ENCODE measurements at places on chromosomes 6 and 20.

GRCh38 chr20:32789896-32790750 lies 27.9 kb downstream of the DNMT3B start:
- peak; percentile 57 for DNase-seq

GRCh38 chr6:8578006-8578405 lies 142.7 kb upstream of the SLC35B3 start:
- no peak for DNase-seq

DNA sequence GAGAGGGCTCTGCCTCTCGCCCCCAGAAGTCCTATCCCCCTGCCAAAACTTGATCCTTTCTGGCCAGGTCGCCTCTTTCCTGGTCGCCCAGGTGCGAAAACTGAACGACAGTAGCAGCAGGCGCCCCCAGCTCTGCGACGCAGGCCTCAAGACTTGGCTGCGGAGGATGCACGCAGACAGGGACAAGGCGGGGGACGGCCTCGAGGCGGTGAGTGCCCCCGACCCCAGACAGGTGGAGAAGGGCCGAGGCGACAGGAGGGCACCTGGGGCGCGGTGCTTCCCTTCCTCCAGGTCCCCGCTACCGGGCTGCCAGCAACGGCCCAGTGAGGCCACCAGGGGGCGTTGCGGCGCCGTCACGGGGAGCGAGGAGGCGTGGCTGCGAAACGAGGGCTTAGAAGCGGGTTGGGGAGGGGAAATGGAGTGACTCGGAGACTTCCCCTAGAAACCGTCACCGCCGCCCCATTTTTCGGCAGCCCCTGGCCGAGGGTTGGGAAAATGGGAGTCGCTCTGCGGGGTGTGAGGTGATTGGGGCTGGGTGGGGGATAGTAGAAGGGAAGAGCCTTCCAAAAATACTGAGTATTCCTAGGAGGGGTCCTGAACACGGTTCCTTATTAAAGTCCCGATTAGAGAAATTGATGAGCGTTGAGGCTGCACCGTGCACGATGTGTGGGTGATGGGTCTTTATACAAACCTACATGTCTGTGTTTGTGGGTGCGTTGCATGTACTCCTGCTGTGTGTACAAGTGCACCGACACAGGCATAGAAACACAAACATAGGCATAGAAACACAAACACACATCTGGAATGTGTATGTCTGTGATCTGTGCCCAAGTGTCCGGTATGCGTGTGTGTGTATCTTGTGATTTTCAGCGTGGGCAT lies 44.6 kb downstream of the ARHGAP40 start:
- peak; percentile 87 for DNase-seq

DNA sequence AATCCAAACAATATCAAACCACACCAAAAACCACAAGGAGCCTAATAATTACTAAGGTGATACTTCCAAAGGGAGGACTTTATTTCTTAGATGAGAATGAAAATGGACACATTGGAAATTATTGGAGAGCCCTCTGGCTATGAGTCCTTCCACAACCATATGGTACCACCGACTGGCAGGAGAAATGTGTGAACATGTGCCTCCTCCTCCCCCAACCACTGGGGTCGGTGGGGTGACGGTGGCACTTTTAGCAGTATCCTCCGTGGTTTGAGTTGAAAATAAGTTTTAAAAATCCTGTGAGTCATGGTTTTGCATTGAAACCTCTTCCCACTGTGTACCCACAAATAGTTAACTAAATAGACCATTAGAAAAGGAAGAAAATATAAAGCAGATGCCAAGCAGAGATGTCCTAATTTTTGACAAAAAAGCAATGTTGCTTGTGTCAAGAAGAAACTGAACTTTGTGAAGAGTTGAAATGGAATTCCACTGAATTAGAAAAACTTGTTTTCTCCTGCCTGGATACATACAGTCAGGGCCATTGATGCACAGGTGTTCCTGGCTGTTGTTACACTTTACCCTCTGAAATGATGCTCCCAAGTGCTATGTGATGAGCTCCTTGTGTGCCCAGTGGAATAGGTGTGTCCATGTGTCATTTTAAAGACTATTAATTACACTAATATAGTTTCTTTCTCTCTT lies 3.2 kb downstream of the EDN1 start:
- no peak for DNase-seq

DNA sequence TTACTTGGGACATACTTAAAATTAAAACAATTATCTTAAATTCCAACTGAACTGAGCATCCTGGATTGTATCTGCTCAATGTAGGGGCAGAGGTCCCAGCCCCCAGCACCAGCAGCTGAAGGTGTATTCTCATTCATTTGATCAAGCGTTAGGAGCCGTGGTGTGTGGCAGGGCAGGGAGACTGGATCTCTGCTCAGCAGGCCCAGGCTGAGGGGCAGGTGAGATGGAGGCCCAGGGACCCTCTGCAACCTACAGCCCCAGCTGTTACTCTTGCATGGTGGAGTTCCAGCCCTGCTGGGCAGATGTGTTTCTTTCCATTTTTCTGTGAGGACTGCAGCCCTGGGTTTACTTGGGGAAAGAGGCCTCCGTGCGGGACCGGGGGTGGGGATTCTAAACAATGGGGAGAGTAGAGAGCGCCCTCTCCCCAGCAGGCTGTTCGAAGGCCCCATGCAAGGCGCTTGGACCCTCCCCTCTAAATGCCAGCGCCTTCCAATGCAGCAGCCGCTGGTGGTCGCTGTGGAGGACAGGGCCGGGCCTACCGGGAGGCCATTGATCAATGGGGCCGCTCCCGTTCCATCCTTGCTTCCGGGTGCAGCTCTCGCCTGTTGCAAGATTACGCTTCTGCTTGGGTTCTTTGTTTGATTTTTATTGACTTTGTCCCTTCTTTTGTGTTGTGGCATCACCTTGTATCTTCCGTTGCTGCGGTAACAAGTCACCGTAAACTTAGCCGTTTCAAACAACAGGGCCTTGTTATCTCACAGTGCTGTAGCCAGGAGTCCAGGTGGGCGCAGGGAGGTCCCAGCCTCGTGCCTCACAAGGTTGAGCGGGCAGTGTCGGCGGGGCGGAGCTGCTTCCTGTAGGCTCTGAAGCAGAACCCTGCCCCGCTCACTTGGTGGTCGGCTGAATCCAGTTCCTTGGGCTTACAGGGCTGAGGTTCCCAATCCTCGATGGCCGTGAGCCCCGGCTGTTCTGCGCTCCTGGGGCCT lies 134.8 kb upstream of the PHACTR3 start:
- DNase-seq, result no peak

- no peak for DNase-seq
These were observed 249.5 kb downstream of the SOX4 start for GRCh38 chr6:21842875-21843645.

- DNase-seq, result no peak
These were observed 4.0 kb upstream of the UBD start for GRCh38 chr6:29563435-29563965.

DNA sequence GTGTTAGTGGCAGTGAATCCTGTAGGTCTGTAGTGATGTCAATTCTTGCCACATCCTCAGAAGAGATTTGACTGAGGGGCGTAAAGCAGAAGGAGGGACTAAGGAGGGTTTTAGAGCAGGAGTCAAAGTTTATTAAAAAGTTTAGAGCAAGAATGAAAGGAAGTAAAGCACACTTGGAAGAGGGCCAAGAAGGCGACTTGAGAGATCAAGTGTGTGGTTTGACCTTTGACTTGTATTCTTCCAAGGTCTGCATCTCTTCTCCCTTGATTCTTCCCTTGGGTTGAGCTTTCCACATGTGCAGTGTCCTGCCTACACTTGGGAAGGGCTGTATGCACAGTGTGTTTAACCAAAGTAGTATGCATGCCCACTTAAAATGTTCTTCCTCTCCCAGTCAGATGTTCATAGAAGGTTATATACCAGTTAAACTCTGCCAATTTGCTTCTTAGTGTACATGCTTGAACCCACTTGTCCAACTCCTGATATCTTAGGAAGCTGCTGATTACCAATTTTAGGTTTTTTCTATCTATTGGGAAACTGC lies 627.6 kb downstream of the MMUT start:
- no peak for DNase-seq

DNA sequence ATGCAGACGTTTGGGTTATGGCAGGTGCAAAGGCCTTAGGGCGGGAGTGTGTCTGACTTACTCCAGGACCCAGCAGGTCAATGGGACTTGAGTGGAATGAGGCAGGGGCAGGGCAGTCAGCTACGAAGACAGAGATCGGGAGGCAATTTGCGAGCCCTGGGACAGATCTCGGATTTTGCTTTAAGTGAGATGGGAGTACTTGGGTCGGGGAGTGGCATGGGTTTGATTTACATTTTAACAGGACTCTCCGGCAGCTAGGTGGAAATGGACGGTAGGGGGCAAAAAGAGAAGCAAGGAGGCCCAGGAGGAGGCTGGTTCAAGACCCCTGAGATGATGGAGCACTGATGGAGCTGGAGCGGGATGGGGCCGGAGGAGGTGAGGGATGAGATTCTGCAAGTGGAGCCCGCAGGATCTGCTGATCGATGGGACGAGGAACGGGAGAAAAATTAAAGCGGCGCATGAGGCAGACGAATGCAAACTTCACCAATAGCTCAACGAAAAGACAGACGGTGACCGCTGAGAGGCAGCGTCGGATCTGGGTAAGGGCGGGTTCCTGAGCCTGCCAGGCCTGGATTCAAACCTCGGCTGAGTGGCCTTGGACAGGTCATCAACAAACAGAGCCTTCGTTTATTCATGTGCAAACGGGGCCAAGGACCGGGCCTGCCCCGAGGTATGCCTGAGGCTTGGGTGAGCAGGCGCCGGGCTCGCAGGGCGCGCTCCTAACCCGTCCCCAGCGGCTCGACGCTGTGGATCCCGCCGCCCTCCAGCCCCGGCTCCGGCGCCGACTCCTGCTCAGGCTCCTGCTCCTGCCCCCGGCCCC lies 756 bp upstream of the RBCK1 start:
- peak; percentile 79 for DNase-seq

DNA sequence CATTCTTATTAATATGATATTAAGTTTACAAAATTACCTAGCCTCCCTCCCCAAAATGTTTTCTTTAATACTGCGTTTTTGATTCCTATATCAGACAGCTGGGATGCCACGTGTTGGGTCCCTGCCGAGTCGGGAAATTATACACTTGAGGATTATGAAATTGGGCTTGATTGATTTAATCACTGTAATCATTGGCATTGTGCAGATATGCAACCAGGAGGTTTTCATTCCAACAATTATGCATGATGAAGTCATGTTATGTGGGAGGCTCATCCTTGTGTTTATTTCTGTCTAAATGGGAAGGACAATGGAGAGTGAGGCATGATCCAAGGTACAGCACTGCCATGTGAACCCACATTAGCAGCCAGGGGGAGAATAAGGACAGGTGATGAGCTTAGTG lies 30.6 kb upstream of the RIPOR2 start:
- no peak for DNase-seq

DNA sequence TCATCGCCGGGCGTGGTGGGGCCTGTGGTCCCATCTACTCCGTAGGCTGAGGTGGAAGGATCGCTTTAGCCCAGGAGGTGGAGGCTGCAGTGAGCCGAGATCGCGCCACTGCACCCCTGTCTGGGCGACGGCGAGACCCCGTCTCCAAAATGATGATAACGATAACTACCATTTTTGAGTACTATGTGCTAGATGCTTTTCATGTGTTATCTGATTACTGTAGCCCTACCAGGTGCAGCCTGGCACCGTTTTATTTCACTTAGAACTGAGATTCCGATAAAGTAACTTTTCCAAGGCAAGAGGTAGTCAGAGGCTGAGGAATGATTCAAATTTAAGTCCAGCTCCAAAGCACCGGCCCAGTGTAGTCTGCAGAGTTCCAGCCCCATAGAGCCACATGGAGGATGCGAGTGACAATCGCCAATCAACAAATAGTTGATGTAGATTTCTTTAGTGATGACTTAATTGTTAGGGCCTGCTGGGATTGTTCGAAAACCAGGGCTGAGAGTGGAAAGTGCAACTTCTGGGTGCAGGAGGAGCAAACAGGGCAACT lies 727 bp downstream of the ERMARD start:
- DNase-seq, result no peak

DNA sequence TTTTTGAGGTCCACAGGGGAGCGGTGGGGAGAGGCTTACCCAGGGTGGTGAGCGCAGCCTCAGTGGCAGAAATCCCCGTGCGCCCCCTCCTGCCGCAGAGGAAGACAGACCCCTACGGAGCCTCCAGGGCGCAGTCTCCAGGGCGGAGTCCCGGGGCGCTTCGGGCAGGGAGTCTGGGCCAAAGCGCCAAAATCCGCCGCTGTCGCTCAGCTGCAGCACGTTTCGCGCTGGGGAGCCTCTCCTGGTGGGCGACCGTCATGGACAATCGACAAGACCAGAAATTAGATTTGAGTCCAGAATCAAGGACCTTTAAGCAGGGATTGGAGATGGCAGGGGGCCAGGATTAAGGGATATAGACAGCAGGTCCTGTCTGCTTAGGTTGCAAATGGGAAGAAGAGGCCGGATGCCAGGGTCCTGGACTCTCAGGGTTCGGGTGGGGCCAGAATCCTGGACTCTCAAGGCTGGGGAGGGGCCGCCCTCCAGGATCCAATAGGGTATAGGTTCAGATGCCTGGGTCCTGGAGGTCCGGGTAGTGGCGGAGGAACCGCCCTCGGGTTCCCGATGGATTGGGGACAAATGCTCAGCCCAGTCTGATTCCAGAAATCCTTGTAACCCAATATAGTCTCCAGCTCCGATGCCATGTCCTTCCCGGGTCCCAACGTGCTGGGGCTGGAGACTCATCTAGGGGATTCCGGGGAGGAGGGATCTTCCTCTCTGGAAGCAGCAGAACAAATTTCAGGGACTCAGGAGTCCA lies 7.9 kb upstream of the HLA-E start:
- DNase-seq, result no peak

- DNase-seq, result no peak
These were observed 38.8 kb downstream of the SUMO4 start for GRCh38 chr6:149438855-149439254.

DNA sequence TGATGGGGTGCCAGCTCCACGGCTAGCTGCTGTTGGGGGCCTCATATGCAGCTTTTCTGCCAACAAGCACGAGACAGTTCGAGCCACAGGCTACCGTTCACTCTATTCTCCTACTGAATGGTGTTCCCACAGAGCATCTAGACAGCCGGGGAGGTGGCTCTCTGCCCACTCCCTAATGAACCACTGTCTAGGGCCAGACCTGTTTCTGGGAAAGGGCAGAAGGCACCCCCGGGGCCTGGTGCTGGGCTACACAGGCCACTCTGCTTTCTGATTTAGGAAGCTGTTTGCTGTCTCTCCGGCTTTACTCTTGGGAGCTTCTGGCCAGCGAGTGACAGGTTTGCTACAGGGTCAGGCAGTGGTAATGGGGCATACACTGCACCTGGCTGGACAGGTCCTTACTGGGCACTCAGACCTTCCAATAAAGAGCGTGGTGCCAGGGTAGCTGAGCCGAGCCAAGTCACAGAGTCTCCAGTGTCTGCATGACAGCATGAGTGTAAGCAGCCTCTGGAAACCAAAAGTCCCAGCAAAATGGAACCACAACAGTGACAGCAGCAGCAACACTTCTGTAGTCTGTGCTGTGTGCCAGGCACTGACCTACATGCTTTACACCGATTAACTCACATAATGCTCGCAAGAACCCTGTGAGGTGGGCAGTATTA lies 8.4 kb downstream of the CCDC167 start:
- DNase-seq, result peak; percentile 47

DNA sequence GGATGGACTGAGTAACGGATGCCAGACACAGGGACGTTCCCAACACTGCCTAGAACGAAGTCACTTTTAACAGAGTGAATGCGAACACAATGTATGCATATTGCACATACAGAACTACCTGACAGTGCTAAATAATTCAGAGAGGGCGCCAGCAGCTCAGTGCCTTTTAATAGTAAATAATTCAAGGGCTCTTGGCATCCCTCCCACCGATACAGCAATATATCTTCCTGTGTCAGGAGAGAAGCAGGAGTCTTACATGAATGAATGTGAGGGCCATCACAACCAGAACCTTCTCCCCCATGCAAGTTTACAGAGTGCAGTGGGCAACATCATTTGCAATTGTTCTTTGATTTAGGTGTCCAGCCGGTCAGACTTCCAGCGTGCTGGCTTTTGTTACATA lies 88.4 kb upstream of the KCNG1 start:
- DNase-seq, result no peak

- DNase-seq, result no peak
These were observed 131.4 kb upstream of the EPHA7 start for GRCh38 chr6:93550551-93551276.
